ENCODE measurements at places on chromosomes 4 and X.

DNA sequence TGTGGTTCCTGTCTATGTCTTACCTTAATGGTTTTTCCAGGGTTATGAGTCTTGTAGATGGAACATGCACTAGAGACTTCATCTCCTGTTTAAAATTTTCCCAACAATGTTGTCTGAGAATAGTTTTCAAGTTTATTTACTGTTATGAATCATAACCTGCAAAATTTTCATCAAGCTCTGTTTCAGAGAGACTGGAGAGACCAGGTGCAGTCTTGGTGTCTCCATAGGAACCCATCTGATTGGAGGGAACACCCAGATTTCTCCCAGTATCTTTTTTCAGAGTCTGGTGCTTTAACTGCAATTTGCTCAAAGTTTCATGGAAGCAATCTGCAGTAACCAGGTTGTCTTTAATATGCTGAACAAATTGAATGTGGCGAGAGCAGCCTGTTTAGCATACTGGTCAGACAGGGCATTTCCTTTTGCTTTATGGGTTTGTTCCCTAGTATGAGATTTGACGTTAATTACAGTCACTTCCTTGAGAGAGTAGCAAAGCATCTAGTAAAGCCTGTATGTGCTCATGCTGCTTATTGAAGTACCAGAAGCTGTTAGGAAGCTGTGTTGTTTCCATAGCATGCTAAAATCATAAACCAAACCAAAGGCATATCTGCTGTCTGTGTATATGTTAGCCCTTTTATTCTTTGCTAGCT, 18.8 kb upstream of the VSIG1 start:
- no peak for DNase-seq

DNA sequence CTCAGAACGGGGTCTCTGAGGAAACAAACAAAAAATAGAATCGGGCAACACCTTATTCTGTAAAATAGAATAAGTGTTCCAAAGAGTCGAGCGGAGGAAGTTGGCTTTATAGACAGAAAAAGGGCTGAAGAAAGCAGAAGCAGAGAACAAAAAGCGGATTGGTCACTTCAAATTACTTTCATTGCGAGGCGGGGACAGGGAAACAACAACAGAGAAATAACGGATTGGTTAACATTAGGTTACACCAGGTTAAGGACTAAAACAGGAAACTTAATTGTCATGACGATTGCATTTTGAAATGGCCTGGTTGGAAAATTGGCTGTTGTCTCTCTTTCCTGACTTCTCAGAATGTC, 433 bp upstream of the COQ2 start:
- peak; percentile 33 for DNase-seq

GRCh38 chrX:133726211-133726630, 259.2 kb downstream of the GPC3 start:
- peak; percentile 34 for DNase-seq

- DNase-seq = no peak
Observed at GRCh38 chrX:45591650-45592049, 391.0 kb upstream of the DIPK2B start.

- DNase-seq = no peak
Observed at GRCh38 chrX:110318664-110318968, 731 bp upstream of the AMMECR1 start.

GRCh38 chr4:54099287-54099747, 646 bp upstream of the GSX2 start:
- no peak for DNase-seq

DNA sequence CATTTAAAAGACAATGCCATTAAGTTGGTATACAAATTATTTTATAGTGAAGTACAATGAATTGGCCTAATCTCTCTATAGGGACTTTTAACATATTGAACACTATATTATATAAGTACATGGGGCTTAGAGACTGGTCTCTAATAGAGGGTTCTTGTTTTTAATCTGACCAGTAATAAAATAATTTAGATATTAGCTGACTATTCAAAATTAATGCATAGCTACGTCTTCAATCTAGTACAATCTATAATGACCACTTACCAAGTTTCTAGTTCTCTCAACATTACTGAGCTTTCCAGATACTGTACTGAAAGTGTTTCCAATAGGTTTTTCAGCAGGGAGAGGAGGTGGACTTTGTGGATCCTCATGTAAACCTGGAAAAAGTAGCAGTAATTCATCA, 59.6 kb downstream of the RPS3A start:
- DNase-seq = no peak

DNA sequence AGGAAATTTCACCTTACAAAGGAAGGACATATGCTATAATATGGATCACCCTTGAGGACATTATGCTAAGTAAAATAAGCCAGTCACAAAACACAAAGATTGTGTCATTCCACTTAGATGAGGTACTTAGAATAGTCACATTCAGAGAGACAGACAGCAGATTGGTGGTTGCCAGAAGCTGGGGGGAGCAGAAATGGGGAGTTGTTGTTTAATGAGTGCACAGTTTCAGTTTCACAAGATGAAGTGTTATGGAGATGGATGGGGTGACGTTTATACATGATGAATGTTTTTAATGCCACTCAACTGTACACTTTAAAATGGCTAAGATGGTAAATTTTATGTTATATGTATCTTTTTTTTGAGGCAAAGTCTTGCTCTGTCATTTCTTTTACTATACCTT, 14.8 kb upstream of the SPON2 start:
- no peak for DNase-seq

GRCh38 chrX:72294497-72294896, 11.2 kb downstream of the CITED1 start:
- no peak for DNase-seq

Data from GM04503 (cell line).